ENCODE measurements at places on chromosomes 4 and X.

- DNase-seq, result no peak
These were observed 36.6 kb downstream of the PHF8 start for GRCh38 chrX:54007682-54008081.

DNA sequence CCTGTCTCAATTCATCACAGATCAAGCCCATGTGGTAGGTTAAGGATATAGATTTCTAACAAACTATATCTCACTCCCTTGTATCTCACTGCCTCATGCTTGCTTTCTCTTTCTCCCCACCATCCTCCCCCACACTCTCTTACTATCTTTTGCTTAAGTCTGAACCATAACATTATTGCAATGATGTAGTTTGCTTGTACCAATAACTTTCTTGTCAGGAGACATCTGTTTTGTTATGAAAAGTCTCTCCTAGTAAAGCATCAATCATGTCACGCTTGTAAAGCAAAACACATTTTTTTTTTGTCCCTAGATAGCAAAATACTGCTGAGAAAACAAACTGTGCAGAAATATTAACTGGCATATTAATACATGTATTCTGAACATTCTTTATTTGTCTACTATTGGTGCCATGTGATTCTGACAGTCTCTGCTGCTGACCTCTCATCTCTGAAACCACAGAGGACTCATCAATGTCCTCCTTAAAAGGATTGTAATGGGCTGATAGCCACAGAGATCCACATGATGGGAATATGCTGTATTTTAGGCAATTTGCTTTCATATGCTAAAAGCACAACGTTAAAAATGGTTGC is 217.5 kb downstream of the VEGFC start:
- no peak for DNase-seq

DNA sequence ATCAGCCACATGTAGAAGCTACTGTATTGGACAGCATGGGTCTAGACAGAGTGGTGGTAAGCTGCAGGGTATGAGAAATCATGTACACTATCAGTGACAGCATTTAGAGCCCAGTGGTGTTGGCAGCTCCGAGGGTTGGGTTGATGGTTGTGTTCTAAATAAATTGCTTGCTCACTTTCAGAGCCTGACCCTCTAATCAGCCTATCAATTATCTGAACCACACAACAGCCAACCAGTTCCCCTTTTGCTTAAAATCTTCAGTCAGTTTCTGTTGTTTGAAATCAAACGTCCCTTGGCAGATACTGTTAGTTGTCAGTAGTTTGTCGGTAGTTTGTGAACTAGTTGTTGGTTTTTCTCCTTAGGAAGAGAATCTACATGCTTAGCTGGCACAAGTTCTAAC is 99.8 kb upstream of the RAI2 start:
- no peak for DNase-seq

DNA sequence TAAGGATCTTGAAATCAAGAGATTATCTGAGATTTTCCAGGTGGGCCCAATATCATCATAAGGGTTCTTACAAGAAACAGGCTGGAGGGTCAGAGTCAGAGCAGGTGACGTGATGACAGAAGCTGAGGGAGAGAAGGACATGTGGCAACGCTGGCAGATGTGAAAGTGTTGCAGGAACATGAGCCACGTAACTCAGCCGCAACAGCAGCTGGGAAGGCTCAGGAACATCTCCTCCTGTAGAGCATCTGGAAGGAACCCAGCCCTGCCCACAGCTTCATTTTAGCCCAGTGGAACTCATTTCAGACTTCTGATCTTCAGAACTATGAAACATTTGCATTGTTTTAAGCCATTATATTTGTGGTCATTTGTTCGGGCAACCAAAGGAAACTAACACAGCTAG is 156.3 kb upstream of the VEGFC start:
- DNase-seq, result no peak

- no peak for DNase-seq
These were observed 42.4 kb downstream of the SEPSECS start for GRCh38 chr4:25117716-25118472.

- no peak for DNase-seq
These were observed 238.4 kb upstream of the PSAPL1 start for GRCh38 chr4:7673121-7673520.

- DNase-seq, result no peak
These were observed 192.9 kb upstream of the RBPJ start for GRCh38 chr4:26127851-26128337.

GRCh38 chr4:113591982-113592381 is 169.6 kb downstream of the CAMK2D start:
- DNase-seq, result no peak

GRCh38 chr4:24131954-24132673 is 242.3 kb upstream of the PPARGC1A start:
- no peak for DNase-seq
